NAMALWA (cell line): ENCODE measurements at places on chromosomes 7 and 10.

DNA sequence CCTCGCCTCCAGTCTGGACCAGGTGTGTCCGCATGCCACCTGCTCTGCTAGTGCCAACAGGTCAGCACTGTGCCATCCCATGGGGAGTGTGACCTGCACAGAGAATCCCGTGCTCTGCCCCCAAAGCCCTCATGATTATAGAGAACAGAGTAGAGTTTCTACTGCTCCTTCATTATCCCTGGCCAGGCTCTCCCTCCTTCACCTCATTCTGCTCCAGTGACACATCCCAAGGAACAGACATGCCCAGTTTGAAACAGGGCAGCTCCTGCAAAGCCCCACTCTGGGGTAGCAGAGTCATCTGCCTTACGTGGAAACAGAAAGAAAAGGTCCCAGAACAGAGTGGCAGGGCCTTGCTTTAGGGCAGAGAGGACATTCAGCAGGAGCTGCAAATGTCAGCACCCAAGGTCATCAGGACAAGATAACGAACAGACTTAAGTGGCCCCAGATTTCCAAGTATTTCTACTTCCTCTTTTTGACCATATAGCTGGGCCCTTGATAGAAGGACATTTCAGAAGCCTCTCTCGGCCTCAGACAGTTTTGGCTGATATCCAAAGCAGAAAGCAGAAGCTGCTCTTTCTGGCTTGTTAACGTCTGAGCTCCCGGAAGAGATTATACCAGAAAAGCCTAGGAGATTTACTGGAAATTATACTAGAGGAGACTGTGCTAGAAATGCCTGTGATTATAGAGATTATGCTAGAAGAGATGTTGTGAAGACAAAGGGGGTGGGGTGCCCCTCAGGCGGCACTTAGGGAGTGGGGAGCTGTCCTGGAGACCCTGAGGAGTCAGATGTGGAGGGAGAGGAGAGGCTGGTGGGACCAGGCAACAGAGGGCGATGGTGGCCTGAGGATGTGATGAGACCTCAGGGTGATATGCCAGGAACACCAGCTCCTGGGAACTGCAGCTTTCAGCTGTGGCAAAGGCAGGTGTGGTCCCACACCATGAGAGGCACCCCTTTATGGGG lies 12.6 kb downstream of the TMEM176B start:
- peak; percentile 71 for DNase-seq

- no peak for DNase-seq
Observed at GRCh38 chr7:74579800-74580685, 77.5 kb upstream of the GTF2I start.

- DNase-seq, result no peak
Observed at GRCh38 chr7:35420656-35421055, 166.8 kb upstream of the TBX20 start.

- no peak for DNase-seq
Observed at GRCh38 chr7:66297579-66297978, 92.4 kb downstream of the TPST1 start.

- no peak for DNase-seq
Observed at GRCh38 chr7:50446542-50446960, 3.6 kb downstream of the FIGNL1 start.

- no peak for DNase-seq
Observed at GRCh38 chr10:78483641-78484040, 450.0 kb downstream of the RPS24 start.
